ENCODE measurements at places on chromosomes 5 and 9.

DNA sequence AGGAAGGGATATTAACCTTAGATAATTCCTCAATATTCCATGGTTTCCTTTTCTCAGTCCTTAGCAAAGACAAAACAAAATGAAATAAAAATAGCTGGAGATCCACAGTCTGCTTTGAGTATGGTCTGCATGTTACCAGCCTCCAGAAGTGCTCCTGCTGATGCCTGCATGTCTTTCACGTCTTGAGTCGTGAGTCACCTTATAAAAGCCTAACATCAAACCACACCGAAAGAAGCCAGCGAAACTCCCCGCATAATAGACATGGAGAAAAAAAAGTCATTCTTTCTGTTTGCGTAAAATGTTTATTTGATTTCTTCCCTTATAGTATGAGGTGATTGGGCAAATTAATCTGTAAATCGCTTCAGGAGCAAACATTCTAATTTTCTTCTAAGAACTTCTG, 380.5 kb downstream of the SLCO4C1 start:
- DNase-seq, result no peak

GRCh38 chr9:117249799-117250198, 165.1 kb downstream of the ASTN2 start:
- DNase-seq, result no peak

GRCh38 chr9:34275811-34276210, 53.3 kb downstream of the KIF24 start:
- DNase-seq, result no peak

GRCh38 chr5:113824307-113824706, 310.8 kb downstream of the YTHDC2 start:
- no peak for DNase-seq

GRCh38 chr5:118553662-118554061, 434.7 kb downstream of the DTWD2 start:
- no peak for DNase-seq

DNA sequence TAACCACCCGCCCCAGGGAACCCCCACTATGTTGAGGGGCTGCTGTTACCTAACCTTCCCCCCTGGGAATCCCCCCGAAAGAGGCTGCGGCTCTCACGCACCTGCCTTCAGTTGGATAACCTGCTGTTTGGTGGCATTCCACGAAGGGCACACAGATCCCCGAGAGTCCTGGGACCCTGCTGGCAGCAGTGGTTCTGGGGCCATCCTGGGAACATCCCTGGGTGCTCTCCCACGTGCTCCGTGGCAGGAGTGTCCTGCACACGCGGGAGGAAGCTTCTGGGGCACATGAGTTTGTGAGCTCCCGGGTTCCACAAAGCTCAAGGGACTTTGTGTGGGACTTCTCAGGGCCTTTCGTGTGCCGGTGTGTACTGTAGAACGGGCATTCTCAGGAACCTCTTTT, 102.3 kb downstream of the RXRA start:
- DNase-seq, result no peak

All from CD4-positive, alpha-beta T cell treated with Interleukin-21 for 1 hour (primary cell).